ENCODE measurements at places on chromosomes 16 and 17. TPM values are rescaled to one million over a fixed set of nuclear protein-coding genes. Genes with fewer than 3 reads are reported as not detected.

TEX2 gene
- 13.6 TPM for total RNA-seq

ADORA2B gene
- 17.1 TPM for total RNA-seq

KLHL10 gene
- 0.17 TPM for total RNA-seq

IRX5 gene
- not detected for total RNA-seq

SPNS3 gene
- total RNA-seq: not detected

MARVELD3 gene
- total RNA-seq: not detected

PAFAH1B1 gene
- total RNA-seq: 27.1 TPM

SLC25A10 gene
- 32.7 TPM for total RNA-seq

PRSS33 gene
- not detected for total RNA-seq

SLC5A2 gene
- not detected for total RNA-seq

KRT13 gene
- total RNA-seq: not detected

SLFN14 gene
- not detected for total RNA-seq

MRTFB gene
- 3.6 TPM for total RNA-seq

PDILT gene
- total RNA-seq: not detected

PDE6G gene
- 1.3 TPM for total RNA-seq

C16orf89 gene
- total RNA-seq: 0.17 TPM

PLXDC1 gene
- total RNA-seq: under 0.01 TPM

CHST5 gene
- under 0.01 TPM for total RNA-seq

OR2C1 gene
- total RNA-seq: not detected

SLC35G3 gene
- total RNA-seq: not detected

PRDM7 gene
- total RNA-seq: not detected

CACNA1H gene
- total RNA-seq: 0.59 TPM

HAGH gene
- total RNA-seq: 62.4 TPM

KSR1 gene
- total RNA-seq: 6.2 TPM

RASL10B gene
- 5.1 TPM for total RNA-seq

ZDHHC1 gene
- total RNA-seq: 4.6 TPM

SLC5A11 gene
- not detected for total RNA-seq

AIPL1 gene
- not detected for total RNA-seq

MMP28 gene
- total RNA-seq: 2.2 TPM

TBC1D3E gene
- total RNA-seq: not detected

GSDMA gene
- total RNA-seq: not detected

CTRB1 gene
- total RNA-seq: not detected

CCL22 gene
- total RNA-seq: not detected

MMP25 gene
- total RNA-seq: under 0.01 TPM

SENP3 gene
- 87.8 TPM for total RNA-seq

TLCD3B gene
- total RNA-seq: 0.34 TPM

Data from bronchus fibroblast of lung (primary cell).